ENCODE measurements at places on chromosomes 6 and 20.

DNA sequence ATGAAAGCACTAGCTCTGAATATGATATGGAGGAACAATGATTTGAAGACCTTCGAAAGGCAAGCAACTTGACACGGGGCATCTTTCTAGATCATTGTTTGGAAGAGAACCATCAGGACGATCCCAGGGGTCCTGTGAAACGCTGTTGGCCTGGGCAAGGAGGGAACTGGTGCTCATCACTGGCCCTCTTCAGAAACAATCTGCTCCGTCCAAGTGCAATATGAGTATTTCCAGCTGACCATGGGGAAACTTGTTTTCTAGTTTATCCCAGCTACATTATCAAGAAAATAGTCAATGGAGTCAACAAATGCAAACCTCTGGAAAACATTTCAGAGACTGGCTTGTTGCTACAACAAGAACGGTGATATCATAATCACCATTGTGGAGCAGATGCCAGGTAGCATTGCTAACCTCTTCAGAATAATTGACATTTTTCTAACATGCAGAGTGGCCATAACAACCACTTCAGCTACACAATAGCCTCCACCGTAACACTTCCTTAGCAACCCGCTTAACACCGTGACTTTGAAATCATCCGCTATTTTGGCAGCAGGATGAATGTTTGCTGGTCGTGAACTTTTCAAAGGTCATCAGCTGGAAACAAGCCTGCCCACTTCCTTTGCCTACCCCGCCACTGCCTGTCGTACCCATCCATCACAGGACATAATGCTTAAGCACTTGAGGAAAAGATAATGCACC, 112.0 kb upstream of the PDE10A start:
- no peak for DNase-seq

GRCh38 chr6:154140743-154141142, 101.7 kb downstream of the OPRM1 start:
- DNase-seq, result no peak

GRCh38 chr6:142242269-142242668, 59.5 kb upstream of the ADGRG6 start:
- no peak for DNase-seq

GRCh38 chr6:1091900-1092299, 220.0 kb upstream of the FOXQ1 start:
- DNase-seq, result no peak

DNA sequence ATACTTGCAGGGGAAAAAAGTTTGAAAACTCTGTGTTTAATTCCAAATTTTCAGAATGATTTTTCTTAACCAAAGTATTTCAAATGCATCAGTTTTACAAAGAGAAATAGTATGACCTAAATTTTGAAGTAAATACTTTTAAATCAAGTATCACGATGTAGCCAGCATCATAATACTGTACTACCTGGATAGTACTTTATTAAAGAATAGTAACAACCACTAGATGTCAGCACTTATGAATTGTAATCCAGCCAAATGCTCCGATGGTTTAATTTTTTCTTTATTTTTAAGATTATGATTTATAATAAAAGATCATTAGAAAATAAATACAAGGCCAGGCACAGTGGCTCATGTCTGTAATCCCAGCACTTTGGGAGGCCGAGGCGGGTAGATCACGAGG, 37.2 kb upstream of the HACE1 start:
- no peak for DNase-seq

Measured in stimulated activated CD8-positive, alpha-beta memory T cell treated with anti-CD3 and anti-CD28 coated beads, Interleukin-4, amount 100 ng/mL, for 24 hours (primary cell).